Stimulated activated CD8-positive, alpha-beta memory T cell treated with anti-CD3 and anti-CD28 coated beads, Interleukin-12 subunit alpha, Interleukin-12 subunit beta, amount 100 ng/mL, for 4 hours (primary cell): ENCODE measurements at places on chromosomes 3 and 15.

DNA sequence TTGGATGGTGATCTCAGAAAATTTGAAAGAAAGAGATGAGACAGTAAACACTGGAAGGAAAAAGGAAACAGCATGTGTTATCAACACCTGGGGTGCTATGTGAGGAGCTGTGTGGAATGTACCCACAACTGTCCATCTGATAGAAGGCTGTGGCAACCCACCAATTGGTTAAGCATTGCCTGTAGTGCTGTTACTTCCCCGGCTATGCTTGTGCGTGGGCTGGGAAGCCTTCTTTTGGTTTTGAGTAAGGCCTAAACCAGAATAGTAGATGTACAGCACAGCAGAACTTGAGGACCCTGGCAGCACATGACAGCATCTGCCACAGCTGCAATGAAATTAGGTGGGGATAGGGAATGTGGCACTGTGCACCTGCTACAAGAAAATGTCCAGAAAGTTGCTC lies 184.5 kb downstream of the FHIT start:
- no peak for DNase-seq

GRCh38 chr15:60731583-60732130 lies 252.7 kb upstream of the ICE2 start:
- DNase-seq, result no peak

GRCh38 chr3:61378311-61378710 lies 127.1 kb upstream of the FHIT start:
- DNase-seq, result no peak

GRCh38 chr3:46847744-46848143 lies 15.5 kb downstream of the MYL3 start:
- no peak for DNase-seq

- no peak for DNase-seq
These were observed 136.8 kb downstream of the FBLN2 start for GRCh38 chr3:13685721-13686120.

- no peak for DNase-seq
These were observed 109.8 kb upstream of the TBC1D5 start for GRCh38 chr3:17852217-17852616.

- DNase-seq, result no peak
These were observed 92.9 kb downstream of the THRB start for GRCh38 chr3:24401811-24402185.

DNA sequence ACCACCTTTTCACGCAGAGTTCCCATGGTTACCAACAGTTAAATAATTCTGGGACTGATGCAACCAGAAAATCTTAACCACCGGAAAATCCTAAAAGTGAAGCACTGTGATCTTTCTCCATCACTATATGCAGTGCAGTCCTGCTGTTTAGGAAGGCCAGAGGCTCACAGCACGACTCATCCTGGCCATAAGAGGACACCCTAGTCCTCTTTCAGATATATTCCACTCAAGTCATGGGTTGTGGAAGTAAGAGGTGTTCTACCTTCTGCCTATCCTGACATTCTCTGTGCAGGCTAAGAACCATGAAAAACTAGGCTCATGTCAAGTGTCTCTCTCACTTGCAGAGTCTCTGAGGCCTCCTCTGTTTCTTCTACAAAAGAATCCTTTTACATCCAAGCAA lies 67.2 kb downstream of the DHX30 start:
- DNase-seq, result no peak

DNA sequence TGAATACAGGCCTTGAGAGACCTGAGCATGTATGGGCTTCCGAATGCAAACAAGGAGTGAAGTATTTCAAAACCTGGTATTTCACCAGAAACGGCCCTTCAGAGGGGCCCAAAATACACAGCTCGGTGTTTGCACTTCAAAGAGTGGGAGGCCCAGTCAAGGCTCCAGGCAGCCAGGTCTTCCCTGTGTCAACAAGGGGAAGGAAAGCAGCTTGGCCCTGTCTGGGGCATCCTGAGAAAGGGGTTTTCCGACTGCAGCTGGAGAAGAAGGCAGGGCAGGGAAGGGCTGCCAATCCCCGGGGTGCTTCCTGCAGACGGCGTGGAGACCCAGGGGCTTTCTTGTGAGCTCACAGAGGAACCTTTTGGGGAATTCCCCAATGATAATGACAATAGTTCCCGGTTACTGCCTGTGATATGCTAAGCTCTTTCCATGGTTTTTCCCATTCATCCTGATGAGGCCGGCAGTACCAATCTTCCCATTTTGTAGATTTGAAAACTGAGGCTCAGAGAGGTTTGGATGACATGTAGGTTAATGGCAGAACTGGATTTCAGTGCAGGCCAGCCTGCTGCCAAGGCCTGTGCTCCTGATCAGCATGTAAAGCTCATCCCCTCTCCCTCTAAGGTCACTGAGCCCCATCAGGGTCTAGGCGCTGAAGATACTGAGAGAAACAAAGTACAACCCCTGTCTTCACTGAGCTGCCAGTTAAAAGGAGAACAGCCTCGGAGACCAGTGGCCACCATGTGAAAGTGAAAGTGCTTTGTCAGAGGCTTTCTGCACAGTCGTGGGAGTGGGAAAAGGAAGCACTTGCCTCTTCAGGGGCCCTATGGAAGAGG lies 43.0 kb upstream of the TLE3 start:
- no peak for DNase-seq

- no peak for DNase-seq
These were observed 60.7 kb downstream of the RPL22L1 start for GRCh38 chr3:170809007-170809974.

- no peak for DNase-seq
These were observed 28.9 kb upstream of the DCBLD2 start for GRCh38 chr3:98930413-98930812.

- DNase-seq, result no peak
These were observed 844.9 kb upstream of the ALCAM start for GRCh38 chr3:104521606-104522336.

- no peak for DNase-seq
These were observed 3.9 kb downstream of the MAPKAPK3 start for GRCh38 chr3:50620820-50621219.

- no peak for DNase-seq
These were observed 60.9 kb upstream of the DIPK2A start for GRCh38 chr3:143910756-143911155.

- DNase-seq, result no peak
These were observed 67.3 kb downstream of the MORC1 start for GRCh38 chr3:109050591-109051167.

- DNase-seq, result no peak
These were observed 8.0 kb upstream of the ANKRD28 start for GRCh38 chr3:15805756-15806266.

DNA sequence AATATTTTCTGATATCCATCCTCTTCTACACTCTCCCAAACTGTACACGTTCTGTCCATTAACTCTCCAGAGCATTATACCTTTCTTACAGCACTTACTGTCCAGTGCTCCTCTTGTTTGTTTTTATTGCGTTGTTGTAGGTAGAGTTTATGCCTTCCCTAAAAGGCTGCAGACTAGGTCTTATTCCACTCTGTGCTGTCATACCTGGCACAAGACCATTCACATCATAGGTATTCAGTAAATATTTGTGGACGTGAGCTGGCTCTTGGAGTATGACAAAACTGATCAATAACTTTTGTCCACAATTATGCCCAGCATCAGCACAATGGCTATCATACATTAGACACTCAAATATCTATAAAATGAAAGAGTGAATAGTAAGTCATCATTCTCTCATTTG lies 4.4 kb downstream of the HMG20A start:
- no peak for DNase-seq

DNA sequence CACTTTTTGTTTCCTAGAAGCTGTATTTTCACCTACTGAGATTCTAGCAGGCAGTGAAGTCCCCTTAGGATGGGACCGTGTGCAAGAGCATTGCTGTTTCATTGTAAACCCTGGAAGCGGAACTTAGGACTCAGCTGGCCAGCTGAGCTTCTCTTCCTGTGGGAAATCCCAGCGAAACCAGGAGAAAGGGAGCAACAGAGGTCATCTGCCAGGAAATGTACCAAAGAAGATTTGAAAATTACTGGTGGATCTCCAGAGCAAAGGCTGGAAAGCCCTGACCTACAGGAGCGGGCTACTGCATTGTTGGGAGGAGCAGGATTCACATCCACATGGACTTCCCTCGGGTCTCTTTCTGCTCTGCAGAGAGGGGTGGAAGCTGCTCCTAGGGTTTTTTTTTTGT lies 7.6 kb upstream of the ADPRH start:
- no peak for DNase-seq

GRCh38 chr3:21705769-21706168 lies 45.2 kb downstream of the ZNF385D start:
- DNase-seq, result no peak

- no peak for DNase-seq
These were observed 103.0 kb downstream of the PGPEP1L start for GRCh38 chr15:98904544-98904943.

DNA sequence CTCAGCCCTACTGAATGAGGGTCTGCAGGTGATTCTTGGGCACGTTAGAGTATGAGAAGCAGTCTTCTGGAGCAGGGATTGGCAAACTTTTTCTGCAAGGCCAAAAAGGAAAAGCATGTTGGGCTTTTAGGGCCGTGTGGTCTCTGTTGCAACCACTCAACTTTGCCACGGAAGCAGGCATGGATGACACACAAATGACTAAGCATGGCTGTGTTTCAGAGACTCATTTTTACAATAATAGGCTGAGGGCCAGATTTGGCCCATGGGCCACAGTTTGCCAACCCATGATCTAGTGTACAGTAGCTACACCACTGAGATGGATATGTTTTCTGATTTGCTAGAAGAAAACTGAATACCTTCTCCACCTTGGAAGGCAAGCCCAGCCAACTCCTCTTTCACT lies 66.1 kb upstream of the PRICKLE2 start:
- DNase-seq, result no peak

DNA sequence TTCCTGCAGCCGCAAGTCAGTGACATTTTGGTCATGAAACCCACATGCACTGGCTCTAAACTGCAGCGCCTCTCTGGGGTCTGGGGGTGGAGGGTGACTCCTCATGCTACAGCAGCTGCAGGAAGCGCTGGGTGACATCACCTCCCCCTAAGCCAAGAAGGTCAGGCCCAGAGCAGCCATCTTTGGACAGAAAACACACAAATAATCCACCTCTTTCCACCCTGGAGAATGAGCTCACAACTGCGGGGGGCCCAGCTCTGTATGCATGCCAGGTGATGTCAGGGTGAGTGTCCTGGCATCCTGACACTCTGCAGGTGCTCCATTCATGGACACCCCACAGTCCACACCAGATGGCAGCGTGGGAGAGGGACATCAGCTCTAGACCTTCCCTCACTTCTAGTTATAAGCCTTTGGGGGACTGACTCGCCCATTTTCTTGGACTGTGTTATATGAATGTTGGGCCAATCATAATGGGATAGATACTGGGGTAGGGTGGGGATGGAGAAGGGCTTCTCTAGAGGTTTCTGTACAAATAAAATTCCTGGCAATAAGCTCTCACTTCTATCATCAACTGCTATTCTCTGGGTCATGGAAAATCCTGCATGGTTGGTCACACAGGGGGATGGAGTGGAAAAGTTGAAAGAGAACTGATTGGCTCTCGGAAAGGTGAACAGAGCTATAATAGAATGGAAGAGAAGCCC lies 70.7 kb upstream of the THBS1 start:
- no peak for DNase-seq

- DNase-seq, result no peak
These were observed 1.2 kb downstream of the CYP1A2 start for GRCh38 chr15:74749832-74750231.
